Left colon (tissue), 2 donors: ENCODE measurements at places on chromosomes 13 and 19.
A peak's percentile ranks its signal among the peaks of the same experiment; 100 is the strongest.

DNA sequence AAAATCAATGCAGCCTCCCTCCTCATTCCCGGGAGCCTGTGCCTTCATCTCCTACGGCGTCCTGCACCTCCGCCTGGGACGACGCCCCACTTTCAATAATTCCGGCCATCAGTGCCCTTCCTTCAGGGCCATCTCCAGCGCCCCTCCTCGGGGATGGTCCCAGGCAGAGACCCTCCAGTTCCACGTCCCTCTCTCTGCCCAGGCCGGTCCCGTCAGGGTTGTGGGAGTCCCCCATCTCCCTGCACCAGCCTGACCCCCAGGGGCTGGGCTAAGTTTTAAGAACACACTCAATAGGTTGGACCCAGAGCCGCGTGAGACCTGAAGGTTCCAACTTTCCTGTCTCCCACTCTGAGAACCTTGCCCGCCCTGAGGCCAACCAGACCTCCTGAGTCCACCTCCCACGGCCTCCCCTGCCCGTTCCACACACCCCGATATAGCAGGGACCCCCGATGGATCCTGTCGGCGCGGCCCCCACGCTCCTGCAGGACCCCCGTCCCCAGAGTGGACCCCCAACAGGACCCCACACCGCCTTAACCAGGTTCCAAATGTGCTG is 646 bp downstream of the TMEM161A start:
- DNase-seq = no peak

GRCh38 chr13:110471156-110471832 is 90.2 kb downstream of the RAB20 start:
- peak; percentile 38 for DNase-seq

GRCh38 chr13:77184455-77184854 is 142.4 kb downstream of the MYCBP2 start:
- DNase-seq = no peak

DNA sequence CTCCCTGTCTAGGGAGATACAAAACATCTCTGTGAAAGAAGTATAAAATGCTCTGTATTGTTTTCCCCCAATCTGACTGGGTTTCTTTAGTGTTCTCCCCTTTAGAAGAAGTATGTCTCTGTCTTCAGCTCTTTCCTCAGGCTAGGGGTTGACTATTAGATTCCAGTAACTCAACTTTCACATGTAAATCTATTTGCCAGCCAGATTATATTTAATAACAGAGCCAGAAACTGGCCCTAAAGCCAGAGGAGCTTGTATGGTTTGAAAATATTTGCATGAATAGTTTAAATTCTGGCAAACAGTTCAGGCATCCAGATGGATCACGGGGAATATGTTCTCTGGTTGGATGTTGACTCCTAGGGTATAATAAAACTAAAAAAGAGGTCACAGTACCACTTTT is 22.3 kb upstream of the CYSLTR2 start:
- DNase-seq = no peak

DNA sequence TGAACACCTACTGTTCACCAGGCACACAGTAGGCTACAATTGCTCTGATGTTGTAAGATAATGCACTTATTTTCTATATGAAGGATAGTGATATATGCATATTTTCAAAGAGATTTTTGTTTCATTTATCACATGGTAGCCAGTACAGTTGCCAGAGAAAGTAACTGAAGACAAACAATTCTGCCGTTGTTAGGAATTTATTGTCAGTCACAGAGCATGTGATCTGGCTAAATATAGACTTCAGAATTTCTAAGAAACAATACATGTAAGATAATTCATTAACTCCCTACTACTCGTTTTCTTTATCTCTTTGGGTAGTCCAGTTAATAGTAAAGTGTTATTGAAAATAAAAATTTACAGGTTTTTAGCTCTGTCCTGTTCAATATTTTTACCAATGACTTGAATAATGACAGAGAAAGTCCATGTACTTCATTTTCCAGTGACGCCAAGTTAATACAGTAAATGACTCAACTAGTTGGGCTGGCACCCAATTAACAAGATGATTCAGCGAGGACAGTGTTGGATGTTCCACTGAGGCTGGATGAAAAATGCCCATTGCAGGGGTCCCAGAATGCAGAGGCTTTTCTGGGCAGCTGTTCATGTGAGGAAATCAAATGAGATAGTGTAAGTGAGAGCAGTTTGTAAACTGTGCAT is 35.6 kb downstream of the GJA3 start:
- DNase-seq = no peak

- no peak for DNase-seq
Observed at GRCh38 chr13:67048821-67049150, 181.3 kb downstream of the PCDH9 start.

DNA sequence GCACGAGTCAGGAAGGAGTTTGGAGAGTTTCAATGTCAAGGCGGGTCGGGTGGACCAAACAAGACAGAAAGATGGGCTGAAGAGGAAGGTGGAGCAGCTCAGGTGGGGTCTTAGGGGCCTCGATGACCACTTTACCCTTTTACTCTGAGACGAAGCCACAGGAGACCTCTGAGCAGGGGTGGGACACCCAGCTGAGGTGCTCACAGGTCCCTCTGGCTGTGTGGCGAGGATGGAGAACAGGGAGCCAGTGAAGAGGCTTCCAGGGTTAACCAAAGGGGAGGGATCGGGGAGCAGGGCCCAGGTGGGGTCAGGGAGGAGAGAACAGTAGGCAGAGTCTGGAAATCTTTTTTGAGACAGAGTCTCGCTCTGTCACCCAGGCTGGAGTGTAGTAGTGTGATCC is 2.0 kb upstream of the CCER2 start:
- DNase-seq = peak; percentile 14

GRCh38 chr19:18850471-18851375 is 19.0 kb downstream of the UPF1 start:
- no peak for DNase-seq

DNA sequence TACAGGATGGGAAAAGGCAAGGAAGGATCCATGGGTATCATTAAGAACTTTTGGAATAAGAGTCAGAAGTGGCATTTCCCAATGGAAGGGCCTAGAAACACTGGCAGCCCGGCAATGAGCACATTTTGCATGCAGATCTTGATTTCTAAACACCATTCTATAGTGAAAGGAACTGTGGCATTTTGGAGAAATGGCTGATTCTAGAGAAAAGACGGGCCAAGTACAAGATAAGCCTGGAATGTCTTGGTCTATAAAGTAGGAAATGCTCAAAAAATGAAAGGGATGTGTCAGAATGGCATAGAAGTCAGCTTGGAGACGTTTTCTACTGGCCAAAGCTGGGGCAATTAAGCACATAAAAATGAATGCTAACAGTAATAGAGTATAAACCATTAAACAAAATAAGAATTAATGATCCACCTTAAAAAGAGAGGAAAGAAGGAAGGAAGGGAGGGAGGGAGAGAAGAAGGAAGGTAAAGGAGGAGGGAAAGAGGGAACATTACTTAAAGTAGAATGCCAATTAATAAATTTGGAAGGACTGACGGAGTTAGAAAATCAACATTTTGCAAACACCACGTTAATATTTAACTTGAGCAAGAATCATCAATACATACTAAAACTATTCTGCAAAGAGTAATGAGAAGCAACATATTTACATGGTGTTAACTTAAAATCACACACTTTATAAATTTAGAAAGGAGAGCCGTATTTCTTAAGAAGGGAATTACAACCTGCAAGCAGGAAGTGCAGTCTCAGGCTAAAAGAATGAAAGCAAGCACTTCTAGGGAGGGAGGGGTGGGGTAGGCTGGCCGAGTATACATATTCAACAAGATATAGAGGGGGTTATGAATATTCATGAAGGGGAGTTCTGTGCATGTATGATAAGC is 78.9 kb downstream of the ANKRD10 start:
- no peak for DNase-seq

GRCh38 chr13:103031332-103031873 is 34.8 kb downstream of the SLC10A2 start:
- no peak for DNase-seq

- no peak for DNase-seq
Observed at GRCh38 chr13:93861818-93862217, 617.7 kb downstream of the DCT start.

DNA sequence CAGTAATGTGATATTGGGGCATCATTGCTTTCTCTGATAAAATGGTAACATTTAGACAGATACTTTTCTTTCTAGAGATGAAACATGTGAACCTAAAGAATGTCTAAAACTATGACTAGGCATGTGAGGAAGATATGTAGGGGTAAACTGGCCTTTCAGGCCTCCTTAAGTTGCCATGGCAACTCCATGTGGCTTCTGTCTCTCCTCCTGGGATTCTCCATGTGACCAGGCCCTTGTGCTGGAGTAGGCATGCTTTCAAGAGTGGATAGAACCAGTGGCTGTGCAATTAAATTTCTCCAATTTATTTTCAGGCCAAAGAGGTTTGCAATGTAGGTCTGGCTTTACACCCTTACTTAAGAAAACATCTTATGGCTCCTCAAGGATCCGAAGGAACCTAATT is 130.8 kb downstream of the OLFM4 start:
- no peak for DNase-seq

DNA sequence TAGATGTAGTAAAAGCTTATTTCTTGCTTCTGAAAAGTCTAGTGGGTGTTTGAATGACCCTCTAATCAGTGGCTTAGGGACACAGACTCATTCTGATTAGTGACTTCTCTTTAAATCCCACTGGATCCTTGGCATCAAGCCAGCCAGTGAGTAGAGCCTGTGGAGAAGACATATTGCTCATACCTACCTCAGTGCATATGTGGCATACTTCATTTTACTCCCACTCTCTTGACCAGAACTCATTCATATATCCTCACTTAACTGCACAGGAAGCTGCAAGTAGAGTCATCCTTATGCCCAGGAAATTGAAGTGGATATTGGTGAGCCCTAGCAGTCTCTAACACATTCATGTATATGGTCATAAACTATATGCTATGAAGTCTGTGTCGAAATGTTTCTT is 148.3 kb downstream of the PDS5B start:
- DNase-seq = no peak

DNA sequence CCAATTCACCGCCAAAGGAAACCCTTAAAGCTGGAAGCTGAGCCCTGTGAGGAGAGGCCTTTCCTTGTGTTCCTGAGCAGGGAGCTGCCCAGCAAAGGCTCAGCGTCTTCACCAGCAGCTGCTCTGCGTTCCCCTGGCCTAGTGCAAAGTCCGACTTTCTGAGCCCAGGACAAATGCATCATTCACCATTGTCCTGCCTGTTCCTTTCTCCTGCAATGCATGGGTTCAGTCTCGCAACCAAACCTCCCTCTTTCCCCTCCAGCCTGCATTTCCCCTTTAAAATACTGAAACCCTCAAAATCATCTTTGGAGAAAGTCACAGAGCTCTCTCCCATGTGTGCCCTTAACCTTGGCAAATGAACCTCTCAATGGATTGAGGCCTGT is 12.9 kb upstream of the TMEM255B start:
- DNase-seq = peak; percentile 52

DNA sequence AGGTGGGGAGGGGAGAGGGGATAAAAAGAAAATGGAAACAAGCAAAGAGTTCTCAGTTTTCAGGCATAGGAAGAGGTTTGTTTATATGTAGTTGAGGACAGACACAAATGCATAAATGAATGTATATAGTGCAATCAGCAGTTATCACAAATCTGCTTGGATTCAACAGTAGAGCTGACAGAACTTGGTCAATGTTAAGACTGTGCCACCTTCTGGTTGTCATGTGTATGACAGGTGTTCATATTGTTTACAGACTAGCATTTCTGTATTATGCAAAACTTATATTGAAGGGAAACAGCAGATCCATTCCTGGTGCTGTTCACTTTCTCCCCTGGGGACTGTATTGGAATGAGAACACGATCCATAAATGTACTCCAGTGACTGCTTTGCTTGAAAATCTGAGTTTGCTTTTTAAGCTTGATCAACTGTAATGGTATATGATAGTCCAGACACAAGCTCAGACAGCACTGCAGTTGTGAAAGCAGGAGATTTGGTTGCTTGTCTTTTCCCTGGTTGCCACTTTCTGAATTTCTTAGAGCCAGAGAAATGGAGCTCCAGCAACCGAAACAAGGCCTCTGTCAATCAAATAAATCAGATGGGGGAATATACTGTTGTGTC is 319.5 kb upstream of the OBI1 start:
- peak; percentile 20 for DNase-seq

GRCh38 chr13:112431734-112432133 is 55.6 kb downstream of the SPACA7 start:
- DNase-seq = no peak

DNA sequence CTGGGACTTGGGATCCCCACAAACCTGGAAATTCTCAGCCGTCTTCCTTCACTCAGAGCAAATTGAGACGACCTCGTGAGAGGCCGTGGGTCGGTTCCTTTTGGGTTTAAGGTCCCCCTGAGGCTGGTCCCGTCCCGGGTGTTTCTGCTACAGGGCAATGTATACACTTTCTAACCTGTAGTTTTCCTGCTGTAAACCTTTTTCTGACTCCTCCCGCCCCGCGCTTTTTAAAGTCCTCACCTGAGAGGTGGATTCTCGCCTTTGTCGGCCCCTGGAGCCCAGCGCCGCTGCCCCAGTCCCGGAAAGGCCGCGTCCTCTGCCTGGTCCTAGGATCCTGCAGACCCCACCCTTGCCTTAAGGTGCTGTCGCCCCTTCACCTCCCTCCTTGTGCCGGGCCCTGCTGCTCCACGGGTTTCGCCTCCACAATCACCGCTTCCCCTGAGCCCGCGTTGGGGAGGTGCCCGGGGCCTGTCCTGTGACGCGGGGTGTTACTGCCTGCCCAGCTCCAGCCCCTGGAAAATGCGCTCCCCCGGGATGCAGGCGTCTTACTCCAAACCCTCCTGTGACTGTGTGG is 391 bp downstream of the ZNF761 start:
- peak; percentile 34 for DNase-seq

DNA sequence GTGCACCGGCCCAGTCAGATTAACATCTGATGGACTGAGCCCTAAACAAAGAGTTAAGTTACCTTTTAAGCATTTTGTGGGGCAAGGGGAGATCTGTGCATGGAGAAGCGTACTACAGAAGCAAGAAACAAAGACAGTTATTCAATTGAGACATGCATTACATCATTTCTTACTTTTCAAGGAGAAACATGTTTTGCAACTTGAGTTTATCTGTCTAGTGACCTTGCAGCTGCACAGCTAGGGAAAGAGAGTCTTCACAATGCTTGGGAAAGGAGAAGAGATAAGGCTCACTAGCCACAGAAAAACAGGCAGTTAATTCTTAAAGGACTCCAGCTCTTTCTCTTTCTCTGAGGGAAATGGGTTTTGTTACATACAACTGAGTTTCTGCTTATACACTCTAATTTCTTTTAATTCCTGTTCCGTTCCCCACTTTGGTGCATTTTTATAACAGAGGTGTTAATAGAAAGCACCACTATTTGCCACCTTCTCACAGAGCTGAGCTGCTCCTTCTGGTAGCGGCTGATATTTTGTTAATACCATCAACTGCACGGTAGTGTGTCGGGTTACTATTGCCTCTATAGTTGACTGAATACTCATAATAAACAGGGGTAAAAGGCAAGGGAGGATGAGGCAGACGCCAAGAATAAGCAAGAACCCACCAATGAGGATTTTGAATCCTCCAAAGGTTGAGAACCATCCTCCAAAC is 55.9 kb downstream of the ZNF431 start:
- no peak for DNase-seq

- no peak for DNase-seq
Observed at GRCh38 chr13:92967923-92968322, 258.7 kb upstream of the GPC6 start.

GRCh38 chr19:3315676-3315973 is 50.8 kb upstream of the NFIC start:
- no peak for DNase-seq
